ENCODE measurements at places on chromosomes 3 and 15. TPM values are rescaled to one million over a fixed set of nuclear protein-coding genes. Genes with fewer than 3 reads are reported as not detected.

Gene FETUB
- not detected for total RNA-seq

Gene MNS1
- 1.5 TPM for total RNA-seq

Gene AHSG
- total RNA-seq = not detected

DNA sequence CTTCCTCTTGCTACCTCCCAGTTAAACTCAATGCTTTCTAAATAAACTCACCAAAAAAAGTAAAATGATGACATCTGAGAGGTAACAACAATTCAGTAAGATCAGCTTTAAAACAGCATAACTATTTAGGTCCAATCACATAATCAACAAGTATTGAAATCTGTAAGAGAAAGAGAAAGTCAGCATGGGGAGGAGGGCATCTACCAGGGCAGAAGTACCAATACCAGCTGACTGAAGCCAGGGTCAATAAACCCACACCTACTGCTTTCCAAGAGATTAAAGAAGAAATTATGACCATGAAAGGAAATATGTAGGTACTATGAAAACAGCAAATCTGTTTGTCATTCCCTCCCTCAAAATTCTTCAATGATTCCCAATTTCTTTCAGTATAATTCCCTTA, 42.2 kb upstream of the IGF2BP2 start:
- DNase-seq = no peak

- no peak for DNase-seq
Measured at GRCh38 chr3:167450195-167450594, 23.6 kb downstream of the SERPINI2 start.

GRCh38 chr3:131444180-131444579, 58.6 kb downstream of the MRPL3 start:
- DNase-seq = no peak

GRCh38 chr15:53458736-53459135, 300.7 kb downstream of the WDR72 start:
- no peak for DNase-seq

GRCh38 chr15:75200765-75201615, 692 bp upstream of the C15orf39 start:
- no peak for DNase-seq

DNA sequence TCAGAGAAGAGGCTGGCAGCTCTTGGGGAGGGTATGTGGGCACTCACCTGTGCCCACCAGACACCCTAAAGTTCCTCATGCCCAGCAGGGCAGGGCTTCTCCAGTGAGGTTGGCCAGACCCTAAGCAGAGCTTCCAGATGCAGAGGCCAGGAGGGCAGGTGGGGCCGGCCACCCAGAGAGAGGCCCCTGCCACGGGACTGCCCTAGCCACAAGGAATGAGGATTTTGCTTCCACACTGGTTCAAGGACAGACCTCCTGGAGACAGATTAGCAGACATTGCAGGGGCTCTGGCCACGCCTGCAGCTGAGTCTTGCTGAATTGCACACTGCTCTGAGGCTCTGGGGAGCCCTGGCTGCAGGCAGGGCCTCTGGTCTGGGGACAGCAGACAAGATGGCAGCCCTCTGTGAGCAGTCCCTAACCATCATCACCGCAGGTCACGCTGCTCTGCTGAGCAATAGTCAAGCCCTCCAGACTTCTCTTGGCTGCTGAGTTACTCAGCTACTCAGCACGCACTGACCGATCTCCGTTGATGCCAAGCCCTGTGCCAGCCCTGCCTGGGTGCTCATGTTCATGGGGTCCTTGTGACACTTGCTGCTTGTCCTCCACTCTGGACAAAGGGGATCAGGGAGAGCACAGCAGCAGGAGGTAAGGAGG, 117.4 kb upstream of the ABHD17C start:
- no peak for DNase-seq

- DNase-seq = no peak
Measured at GRCh38 chr15:74332611-74333010, 34.8 kb downstream of the CYP11A1 start.
